ENCODE measurements at places on chromosomes 3 and 15.

DNA sequence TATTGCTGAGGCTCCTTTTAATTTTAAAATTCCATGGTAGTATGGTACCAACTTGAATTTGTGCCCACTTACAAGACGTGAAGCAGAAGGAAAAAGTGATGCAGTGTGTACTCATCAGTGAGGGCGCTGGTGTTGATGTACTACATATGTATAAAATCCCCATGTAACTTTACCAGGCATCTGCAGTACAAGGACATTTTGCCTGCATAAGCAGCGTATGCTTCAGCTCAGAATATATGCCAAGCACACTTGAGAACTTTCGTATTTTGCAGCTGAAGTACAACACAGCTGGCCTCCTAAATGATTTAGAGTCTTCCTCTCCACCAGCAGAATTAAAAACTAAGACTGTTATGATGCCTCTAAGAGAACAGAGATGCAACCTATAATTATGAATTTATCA, 108.9 kb downstream of the RYR3 start:
- no peak for DNase-seq

DNA sequence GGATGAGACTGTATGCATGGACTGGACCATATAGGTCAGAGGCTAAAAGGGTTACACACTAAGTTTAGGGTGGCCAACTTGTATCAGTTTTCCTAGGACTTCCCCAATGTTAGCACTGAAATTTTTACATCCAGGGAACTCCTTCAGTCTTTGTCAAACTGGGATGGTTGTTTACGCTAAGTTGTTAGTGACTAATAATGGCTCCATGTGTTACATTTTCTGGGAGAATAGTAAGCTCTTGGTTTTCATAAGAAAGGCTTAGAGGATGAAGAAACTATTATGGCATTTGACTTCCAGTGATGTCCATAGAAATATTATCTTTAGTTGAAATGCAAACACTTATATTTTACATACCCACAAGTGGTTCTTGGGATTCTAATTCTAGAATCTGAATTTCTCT, 57.9 kb upstream of the ST3GAL6 start:
- no peak for DNase-seq

- DNase-seq = no peak
Measured at GRCh38 chr3:31305340-31305739, 227.4 kb upstream of the STT3B start.

DNA sequence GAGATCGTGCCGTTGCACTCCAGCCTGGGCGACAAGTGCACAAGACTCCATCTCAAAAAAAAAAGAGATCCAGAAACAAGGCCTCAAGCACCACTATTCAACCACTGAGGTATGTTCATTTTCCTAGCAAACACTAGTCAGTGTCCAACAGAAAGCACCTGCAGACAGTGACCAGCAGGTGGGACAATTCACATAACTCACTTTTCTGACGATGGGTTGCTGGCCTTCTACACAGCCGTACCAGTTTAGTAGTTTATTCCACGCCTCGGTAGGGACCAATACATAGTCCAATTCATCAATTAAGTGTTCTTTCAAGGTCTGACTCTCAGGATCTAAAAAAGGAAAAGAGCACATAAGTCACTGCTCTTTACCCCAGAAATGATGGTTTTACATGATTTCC, 12.4 kb downstream of the USP4 start:
- no peak for DNase-seq

GRCh38 chr15:66725464-66725785, 23.4 kb downstream of the SMAD6 start:
- DNase-seq = no peak

DNA sequence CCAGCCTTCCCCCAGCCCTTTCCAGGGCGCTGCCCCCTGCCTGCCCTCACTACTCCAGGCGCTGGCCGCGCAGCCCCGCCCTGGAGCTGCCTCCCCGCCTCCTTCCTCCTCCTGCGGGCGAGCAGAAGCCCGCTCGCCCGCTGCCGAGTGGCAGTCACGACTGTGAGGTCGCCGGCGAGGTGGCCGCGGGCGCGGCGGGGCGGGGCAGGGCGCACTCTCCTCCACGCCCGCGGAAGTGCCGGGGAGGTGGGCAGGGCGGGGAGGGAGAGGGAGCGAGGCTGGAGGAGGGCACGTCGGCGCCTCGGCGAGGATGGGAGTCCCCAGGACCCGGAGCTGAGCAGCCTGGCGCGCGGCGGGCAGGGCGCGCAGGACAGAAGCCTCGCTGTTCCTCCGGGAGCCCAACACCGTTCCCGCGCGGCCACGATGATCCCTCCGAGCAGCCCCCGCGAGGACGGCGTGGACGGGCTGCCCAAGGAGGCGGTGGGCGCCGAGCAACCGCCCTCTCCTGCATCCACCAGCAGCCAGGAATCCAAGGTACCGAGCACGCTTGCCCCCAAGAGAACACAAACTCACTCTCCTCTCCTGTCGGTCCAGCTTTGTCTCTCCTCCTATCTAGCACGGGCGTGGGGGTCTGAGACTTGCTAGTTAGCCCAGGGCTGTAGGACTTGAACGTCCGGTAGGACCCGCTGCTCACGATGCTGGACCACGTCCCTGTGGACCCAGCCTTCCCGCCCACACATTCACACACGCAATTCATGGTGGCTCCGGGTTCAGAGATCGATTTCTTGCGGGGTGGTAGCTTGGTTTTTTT, at the start of gene STAC:
STAC (plus strand) TSS at position 284 of the 811 bp plus-strand sequence; CDS start at position 424, 140 bp downstream.
- peak; percentile 23 for DNase-seq

DNA sequence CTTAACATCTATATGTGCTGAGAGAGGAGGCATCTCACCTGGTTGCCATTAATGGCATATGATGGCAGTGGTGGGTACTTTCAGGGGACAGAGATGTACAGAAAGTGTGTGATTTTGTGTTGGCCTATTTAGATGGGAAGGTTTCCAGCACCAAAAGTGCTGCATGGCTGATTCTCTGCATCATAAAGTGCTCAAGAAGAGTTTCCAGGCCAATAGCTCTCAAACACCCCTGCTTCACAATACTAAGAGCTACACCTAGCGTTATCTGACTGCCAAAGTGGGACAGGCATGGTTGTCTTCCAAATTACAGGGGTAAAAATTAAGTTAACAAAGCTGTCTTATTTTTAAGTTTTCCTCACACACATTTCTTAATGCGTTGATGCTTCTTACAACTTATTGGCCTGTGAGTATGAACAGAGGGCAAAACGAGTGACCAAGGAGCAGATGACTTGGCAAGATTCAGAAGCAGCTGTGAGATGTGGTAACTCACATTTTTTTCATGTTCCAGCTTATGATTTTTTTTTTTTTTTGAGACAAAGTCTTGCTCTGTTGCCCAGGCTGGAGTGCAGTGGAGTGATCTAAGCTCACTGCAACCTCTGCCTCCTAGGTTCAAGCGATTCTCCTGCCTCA, 41.4 kb upstream of the VEPH1 start:
- DNase-seq = no peak

DNA sequence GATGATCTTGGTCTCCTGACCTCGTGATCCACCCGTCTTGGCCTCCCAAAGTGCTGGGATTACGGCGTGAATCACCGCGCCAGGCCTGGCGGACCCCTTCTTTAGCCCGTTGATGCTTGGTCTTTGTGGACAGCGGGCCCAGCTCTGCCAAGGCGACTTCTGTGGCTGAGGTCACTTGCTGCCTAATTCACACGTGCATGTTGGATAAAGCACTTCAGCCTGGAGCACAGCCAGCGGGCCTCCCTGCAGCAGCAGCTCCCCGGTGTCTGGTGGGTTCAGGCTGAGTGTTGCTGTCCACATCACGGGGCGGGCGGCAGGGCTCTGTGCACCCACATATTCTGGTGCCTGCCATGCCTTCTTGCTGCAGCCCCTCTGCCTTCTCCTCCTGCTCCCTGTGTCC, 88.4 kb downstream of the DGKG start:
- peak; percentile 84 for DNase-seq

DNA sequence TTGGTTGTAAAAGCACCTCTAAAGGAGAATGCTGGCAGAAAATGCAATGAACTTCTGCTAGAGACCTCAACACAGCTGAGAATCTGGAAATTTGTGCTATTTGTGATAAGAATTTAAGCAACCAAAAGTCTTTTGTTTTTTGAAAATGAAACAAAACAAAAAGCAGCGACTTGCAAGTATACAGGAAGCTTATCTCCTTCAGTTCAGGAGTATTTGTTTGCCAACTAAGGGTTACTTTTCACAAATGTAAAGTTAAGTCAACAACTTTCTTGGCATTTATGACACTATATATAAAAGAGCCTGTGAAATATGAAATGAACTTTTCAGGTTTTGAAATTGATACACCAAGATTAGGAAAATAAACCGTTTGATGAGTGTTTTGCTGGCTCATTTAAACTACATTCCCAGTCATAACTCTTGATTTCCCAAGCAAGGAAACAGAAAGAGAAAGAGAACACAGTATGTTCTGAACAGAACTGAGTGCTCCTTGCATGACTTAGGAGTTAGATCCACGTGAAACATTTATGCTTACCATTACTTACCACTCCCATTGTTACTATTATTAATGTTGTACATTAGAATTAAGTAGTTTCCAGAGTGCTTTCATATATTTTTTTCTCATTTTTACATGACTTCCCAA, 92.3 kb upstream of the COL8A1 start:
- DNase-seq = no peak

- DNase-seq = no peak
Measured at GRCh38 chr3:141905129-141905528, 28.7 kb downstream of the ATP1B3 start.

All from heart left ventricle (tissue), 16 donors.